ENCODE measurements at places on chromosomes 2 and 18.

- no peak for DNase-seq
Observed at GRCh38 chr2:108560241-108560811, 26.1 kb downstream of the LIMS1 start.

DNA sequence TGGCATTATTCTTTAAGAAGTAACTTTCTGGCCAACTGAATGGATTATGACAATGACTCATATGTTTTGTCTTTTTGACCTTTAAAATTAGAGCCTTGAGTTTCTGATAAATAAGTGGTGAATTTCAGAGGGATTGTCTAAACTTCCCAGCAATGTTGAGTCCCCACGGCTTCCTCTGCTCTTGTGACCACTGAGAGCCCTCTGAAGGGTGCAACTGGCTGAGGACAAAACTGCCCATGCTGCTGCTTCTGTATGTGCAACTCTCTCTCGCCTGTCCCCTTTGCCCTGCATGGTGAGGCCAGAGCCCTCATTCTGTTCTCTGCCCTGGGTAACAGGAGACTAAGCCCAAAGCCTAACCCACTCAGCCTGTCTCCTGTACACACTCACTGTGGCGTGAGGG is 52.7 kb upstream of the SLC14A1 start:
- no peak for DNase-seq

DNA sequence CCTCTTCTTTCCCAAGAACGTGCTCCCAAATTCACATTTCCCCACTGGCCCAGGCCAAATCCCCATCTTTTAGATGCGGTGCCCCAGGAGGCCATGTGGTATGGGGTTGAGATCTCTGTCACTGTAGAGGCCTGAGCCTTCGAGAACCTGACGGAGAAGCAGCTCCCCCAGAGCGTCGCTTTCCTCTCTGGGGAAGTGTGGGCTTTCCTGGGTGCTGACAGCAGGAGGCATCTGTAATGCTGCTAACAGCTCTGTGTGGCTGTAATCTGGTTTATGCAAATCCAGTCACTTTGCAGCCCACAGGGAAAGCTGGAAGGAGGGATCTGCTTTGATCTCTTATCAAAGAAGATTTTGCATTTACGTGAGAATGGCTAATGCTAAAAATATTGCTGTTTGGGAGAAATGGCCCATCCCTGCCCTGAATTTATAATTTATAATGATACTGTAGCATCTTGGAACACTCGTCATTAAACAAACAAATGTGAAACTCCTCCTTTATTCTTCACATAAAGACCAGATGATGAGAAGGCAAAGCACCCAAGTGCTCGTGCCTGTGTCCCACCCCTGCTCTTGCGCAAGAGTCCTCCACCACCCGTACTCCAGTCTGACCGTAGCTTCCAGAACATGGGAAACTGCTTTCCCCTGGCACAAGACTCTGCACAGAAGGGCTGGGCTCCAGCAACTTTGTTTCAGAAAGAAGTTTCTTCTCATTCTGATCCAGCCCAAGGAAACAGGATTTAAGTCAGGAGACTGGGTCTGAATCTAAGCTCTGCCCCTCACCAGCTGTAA is 109.9 kb upstream of the EPC2 start:
- no peak for DNase-seq

GRCh38 chr2:127637725-127638252 is 8.2 kb upstream of the GPR17 start:
- DNase-seq, result no peak

GRCh38 chr2:24659862-24660261 is 133.3 kb downstream of the PTRHD1 start:
- no peak for DNase-seq
